ENCODE measurements at places on chromosomes 11 and 22. TPM values are rescaled to one million over a fixed set of nuclear protein-coding genes. Genes with fewer than 3 reads are reported as not detected.

DNA sequence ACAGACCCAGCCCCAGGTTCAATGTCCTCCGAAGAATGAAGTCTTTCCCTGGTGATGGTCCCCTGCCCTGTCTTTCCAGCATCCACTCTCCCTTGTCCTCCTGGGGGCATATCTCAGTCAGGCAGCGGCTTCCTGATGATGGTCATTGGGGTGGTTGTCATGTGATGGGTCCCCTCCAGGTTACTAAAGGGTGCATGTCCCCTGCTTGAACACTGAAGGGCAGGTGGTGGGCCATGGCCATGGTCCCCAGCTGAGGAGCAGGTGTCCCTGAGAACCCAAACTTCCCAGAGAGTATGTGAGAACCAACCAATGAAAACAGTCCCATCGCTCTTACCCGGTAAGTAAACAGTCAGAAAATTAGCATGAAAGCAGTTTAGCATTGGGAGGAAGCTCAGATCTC lies 14.1 kb downstream of the APOL1 start:
- no peak for DNase-seq
- no peaks in the 10 kb centered on the region for H3K4me1 ChIP-seq
- H3K36me3 ChIP-seq: peaks cover 6% of the 10 kb centered on the region
- H3K27me3 ChIP-seq: no peaks in the 10 kb centered on the region
- H3K4me3 ChIP-seq: no peak overlapping the region

DNA sequence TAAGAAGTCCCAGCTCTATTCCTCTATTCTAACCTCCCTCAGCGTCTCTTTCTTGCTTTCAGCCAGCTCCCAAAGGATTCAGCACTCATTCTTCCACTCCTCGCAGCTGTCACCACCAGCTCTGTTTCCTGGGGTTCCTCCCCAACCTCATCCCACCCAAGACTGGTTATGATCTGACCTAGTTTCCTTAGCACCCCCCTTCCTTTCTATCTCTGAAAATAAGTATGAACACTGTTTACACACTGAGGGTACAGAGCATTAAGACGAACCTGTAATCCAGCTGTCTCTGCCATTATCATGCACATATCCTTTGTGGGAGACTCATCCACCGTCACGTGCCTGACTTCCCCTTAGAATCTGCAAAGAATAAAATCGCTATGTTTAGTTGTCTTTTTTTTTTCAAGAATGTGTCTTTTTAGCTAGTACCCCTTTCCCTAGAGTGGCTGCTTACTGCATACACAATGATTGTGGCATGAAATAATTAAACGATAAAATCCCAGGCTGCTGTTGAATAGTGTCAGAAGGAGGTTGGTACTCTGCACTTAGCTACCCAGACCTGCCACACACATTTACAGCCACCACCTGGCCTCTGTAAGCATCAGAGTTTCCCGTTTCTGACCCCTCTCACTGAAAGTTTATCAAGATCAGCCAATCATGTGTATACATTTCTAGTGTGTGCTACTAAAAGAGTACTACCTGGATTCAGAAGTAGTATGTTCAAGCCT lies 26.9 kb upstream of the CSTF3 start:
- H3K27me3 ChIP-seq: no peaks in the 10 kb centered on the region
- no peaks in the 10 kb centered on the region for H3K36me3 ChIP-seq
- peak; percentile 53 for DNase-seq
- peaks cover 13% of the 10 kb centered on the region for H3K4me1 ChIP-seq
- no peak overlapping the region for H3K4me3 ChIP-seq

GRCh38 chr11:76424379-76424778 lies 20.4 kb upstream of the EMSY start:
- H3K36me3 ChIP-seq: no peaks in the 10 kb centered on the region
- H3K4me3 ChIP-seq: no peak overlapping the region
- no peaks in the 10 kb centered on the region for H3K4me1 ChIP-seq
- no peaks in the 10 kb centered on the region for H3K27me3 ChIP-seq
- no peak for DNase-seq

DNA sequence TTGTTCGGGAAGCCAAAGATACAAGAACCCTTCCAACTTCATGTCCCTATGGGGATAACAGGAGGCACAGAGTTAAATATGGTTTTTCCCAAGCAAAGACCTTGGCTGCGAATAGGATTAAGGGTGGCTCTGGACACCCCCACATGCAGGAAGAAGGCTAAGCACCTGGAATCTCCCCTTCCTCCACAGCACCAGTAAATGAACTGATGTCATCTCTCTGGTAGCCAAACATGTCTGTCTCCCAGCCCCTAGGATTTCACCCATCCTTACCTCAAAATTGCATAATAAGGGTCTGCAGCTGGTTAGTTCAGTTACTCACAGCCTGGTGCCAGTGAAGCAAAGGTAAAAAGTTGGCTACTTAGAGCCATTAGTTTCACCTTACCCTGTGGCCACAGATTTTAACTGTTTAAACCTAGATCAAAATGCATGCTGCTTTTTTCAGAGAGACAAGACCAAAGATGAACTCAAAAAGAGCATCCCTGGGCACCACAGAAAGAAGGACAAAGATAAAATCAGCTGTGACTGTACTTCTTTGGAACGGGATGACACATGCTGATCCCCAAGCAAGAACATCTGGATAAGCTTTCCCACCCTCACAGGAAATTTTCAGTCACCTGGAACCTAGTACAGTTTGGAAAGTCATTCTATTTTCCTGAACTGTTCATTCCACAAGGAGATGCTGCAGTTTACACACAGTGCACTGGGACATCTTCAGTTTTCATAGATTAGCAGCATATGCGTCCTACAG lies 77.2 kb upstream of the AKIP1 start:
- H3K4me3 ChIP-seq: no peak overlapping the region
- H3K27me3 ChIP-seq: no peaks in the 10 kb centered on the region
- peak; percentile 52 for DNase-seq
- H3K4me1 ChIP-seq: peaks cover 39% of the 10 kb centered on the region
- peak overlapping the region; percentile 89 for H3K27ac ChIP-seq

The CCDC34 gene
- 15.9 TPM for polyA plus RNA-seq

The DBX1 gene
- polyA plus RNA-seq: 8.0 TPM

The NAALADL1 gene
- 9.7 TPM for polyA plus RNA-seq

Measured in muscle of leg (tissue), 16 donors.